T-helper 17 cell (primary cell): ENCODE measurements at places on chromosomes 4 and X.
A peak's percentile ranks its signal among the peaks of the same experiment; 100 is the strongest.

GRCh38 chr4:106585915-106586349 lies 217.4 kb upstream of the GIMD1 start:
- DNase-seq: no peak

GRCh38 chr4:99669084-99669483 lies 11.5 kb upstream of the C4orf54 start:
- no peak for DNase-seq

GRCh38 chrX:84216406-84216805 lies 28.4 kb upstream of the RPS6KA6 start:
- no peak for DNase-seq

DNA sequence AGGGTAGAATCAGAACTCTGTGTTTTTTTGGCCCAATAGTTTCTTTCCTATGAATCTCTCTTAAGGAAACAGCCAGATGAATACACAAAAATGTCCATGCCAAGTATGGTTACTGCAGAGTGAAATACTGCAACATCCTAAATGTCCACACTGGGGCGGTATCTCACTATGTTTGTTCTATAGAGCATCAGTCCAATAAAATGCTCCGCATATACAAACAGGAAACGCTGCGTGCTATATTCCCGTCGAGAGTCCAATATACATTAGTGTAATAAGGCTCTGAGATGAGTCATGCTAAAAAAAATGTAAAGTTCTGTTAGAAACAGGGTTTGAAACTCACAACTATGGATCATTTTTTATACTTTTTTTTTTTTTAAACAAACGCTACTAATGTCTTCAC lies 72.9 kb upstream of the ENOX2 start:
- no peak for DNase-seq

GRCh38 chr4:130600706-130601105 lies 1504.8 kb downstream of the C4orf33 start:
- DNase-seq: no peak

- no peak for DNase-seq
These were observed 50.6 kb downstream of the STIM2 start for GRCh38 chr4:26911254-26911653.

DNA sequence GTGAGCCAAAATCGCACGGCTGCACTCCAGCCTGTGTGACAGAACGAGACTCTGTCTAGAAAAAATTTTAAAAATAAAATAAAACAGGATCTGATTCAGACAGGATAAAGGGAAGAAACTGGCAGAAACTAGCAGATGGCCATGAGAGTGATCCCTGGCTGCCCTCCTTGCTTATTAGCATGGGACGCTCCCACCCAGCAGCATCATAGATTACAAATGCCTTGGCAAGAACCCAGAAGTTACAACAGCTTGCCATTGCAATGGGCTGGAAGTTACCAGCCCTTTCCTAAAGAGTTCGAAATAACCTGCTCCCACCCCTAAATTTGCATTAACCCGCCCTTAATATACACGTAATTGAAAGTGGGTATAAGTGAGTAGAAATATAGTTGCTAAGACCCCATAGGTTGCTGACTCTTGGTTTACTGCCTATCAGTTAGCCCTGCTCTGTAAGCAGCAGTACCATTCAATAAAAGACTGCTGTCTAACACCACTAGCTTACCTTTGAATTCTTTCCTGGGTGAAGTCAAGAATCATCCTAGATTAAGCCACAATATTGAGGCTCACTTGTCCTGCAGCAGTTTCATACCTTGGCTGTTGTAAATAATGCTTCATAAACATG lies 9.1 kb upstream of the XAGE2 start:
- DNase-seq: no peak

DNA sequence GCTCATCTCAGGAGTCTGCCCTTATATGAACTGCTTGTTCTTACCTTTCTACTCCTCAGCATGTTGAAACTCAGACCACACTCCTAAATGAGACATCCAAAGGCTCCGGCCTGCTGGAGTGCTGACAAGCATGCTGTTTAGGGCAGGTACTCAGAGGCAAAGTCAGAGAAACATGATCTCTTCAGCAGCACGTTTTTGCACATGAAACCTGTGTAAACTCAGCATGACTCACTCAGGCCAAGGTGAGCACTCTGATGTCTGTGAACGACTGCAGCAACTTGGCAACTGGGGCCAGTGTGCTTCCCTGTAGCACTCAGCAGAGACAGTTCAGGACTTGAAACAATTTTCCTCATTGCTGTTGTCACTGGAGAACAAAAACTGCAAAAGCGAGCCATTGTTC lies 109.6 kb downstream of the PACRGL start:
- no peak for DNase-seq

GRCh38 chr4:19024047-19024446 lies 1002.5 kb upstream of the LCORL start:
- DNase-seq: no peak

- no peak for DNase-seq
These were observed 24.8 kb downstream of the SMIM20 start for GRCh38 chr4:25938787-25939186.

- no peak for DNase-seq
These were observed 841.6 kb upstream of the AADAT start for GRCh38 chr4:170931321-170931720.

- DNase-seq: no peak
These were observed 30.6 kb downstream of the SETD7 start for GRCh38 chr4:139525414-139525813.

GRCh38 chr4:165384598-165384997 lies 5.8 kb downstream of the CPE start:
- DNase-seq: no peak

- no peak for DNase-seq
These were observed 56.4 kb upstream of the MAP3K15 start for GRCh38 chrX:19571711-19572110.

GRCh38 chr4:18020145-18020670 lies 1.3 kb downstream of the LCORL start:
- no peak for DNase-seq

GRCh38 chr4:17066972-17067371 lies 168.5 kb upstream of the LDB2 start:
- no peak for DNase-seq

GRCh38 chrX:71622576-71623450 lies 4.5 kb upstream of the CXCR3 start:
- DNase-seq: peak; percentile 21

DNA sequence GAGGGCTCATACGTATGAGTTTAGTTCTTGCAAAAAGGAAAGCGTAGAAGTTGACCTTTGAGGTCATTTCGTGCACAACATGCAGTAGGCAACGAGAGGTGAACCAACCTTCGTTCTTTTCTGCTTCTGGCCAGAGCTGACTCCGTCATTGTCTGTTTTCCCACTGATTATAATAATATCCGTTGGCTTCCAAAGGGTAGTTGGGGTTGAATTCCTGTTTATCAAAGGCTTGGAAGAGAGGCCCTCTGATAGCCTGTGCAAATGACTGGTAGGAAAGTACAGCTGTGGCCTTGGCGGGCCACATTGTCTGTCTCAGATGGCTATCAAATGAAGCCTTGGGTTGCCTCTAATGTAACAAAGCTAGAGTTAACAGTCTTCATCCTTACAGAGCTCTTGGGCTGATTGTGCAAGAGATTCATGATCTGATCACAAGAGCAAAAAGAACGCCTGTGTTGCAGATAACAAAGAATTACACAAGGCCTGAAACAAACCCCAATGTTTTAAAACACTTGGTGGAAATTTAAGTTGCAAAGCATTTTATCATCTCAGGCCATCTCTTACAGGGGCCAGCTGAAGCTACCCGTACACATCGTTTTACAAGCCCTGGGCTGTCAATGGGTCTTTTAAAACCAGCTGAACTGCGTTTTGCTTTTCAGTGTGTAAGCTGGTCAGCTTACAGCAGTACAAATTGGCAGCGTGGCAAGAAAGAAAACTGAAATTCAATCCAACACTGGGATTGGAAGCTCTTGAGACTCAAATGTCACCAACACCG lies 46.1 kb upstream of the FAM9C start:
- DNase-seq: no peak
